PC-3 (cell line): ENCODE measurements at places on chromosomes 12 and 14. TPM values are rescaled to one million over a fixed set of nuclear protein-coding genes. Genes with fewer than 3 reads are reported as not detected.

The CDKL1 gene
- total RNA-seq, result 7.1 and 14.4 TPM in 2 replicates

The MMAB gene
- 83.0 and 83.5 TPM in 2 replicates for total RNA-seq

The PTGR2 gene
- 6.2 and 7.9 TPM in 2 replicates for total RNA-seq

The CLEC4C gene
- total RNA-seq, result not detected in 2 replicates

DNA sequence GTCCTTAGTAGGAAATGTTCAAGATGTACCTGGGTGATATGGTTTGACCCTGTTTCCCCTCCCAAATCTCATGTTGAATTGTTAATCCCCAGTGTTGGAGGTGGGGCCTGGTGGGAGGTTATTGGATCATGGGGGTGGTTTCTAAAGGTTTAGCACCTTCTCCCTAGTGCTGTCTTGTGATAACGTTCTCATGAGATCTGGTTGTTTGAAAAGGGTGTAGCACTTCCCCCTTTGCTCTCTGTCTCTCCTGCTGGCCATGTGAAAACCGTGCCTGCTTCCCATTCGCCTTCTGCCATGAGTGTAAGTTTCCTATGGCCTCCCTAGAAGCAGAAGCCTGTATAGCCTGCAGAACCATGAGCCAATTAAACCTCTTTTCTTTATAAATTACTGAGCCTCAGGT, 353.0 kb upstream of the SFSWAP start:
- H3K27ac ChIP-seq, result no peak overlapping the region
- no peaks in the 10 kb centered on the region for H3K4me1 ChIP-seq
- H3K27me3 ChIP-seq, result peaks cover 86% of the 10 kb centered on the region
- H3K4me3 ChIP-seq, result no peak overlapping the region

GRCh38 chr14:72737560-72737943, 156.3 kb downstream of the DPF3 start:
- no peaks in the 10 kb centered on the region for H3K4me1 ChIP-seq
- no peak overlapping the region for H3K4me3 ChIP-seq
- no peak overlapping the region for H3K27ac ChIP-seq
- H3K27me3 ChIP-seq, result no peaks in the 10 kb centered on the region

DNA sequence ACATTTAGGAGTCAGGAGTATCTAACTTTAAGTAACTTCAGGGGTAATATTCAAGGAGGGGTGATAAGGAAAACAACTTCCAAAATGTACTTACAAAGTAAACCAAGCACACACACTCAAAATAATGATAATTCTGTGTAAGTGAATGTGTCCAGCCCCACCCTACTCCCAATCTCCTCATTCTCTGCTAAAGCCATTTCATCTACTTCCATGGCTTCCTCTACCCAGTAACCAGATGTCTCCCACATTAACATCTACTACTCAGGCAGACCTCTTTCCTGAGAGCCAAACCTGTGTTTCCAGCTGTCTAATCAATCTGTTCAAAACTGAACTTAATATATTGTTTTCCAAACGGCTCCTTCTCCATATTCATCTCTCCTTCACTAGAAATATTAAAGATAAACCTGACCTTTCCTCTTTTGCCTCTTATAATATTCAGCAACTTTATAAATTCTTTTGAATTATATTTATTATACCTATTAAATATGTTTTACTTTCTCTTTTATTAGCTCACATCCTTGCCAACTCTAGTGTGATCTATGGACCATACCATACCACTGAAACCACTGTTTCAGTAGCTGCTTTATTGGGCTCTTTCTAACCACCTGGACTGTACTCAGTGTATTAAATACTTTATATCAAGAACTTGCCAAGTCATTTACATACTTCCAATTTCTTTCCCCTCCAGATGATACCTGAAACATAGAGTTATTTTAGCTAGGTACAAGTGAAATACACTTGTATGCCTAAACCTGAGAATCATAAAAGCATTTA, 170.7 kb downstream of the PPFIA2 start:
- no peaks in the 10 kb centered on the region for H3K4me1 ChIP-seq
- no peak for DNase-seq
- H3K27ac ChIP-seq, result no peak overlapping the region
- no peak overlapping the region for H3K4me3 ChIP-seq
- H3K27me3 ChIP-seq, result no peaks in the 10 kb centered on the region
- no peaks in the 10 kb centered on the region for H3K36me3 ChIP-seq

DNA sequence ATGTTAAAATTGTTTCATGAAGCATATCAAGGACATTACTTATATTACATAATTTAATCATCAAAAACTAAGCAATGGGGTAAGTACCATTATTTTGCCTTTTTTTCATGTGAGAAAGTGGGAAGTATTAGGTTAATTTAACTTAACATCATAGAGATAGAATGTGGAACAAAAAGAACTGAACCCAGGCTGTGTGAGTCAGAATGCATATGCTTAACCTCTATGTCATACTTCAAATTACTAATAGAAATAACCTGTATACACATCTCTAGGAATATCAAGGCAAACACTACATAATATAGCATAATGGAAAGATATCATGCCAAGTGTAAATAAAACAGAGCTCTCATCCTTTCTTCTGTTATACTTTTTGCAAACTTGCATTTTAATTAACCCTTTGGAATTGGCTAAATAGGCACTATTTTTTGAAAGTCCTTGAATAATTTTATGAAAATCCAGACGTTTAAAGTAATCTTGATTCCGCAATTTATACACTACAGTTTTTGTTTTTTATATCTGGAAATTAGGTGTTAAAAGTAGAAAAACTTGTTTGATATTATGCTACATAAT, 777.7 kb downstream of the SLC6A15 start:
- H3K36me3 ChIP-seq, result no peaks in the 10 kb centered on the region
- H3K4me1 ChIP-seq, result peaks cover 57% of the 10 kb centered on the region
- no peak overlapping the region for H3K4me3 ChIP-seq
- H3K27ac ChIP-seq, result 0 out of 2 replicates have a peak overlapping the region, but pooled peaks have one; percentile 22
- DNase-seq, result peak; percentile 59
- no peaks in the 10 kb centered on the region for H3K27me3 ChIP-seq

GRCh38 chr12:19829100-19829853, 390.0 kb downstream of the AEBP2 start:
- H3K27me3 ChIP-seq, result no peaks in the 10 kb centered on the region
- H3K36me3 ChIP-seq, result no peaks in the 10 kb centered on the region
- DNase-seq, result no peak

DNA sequence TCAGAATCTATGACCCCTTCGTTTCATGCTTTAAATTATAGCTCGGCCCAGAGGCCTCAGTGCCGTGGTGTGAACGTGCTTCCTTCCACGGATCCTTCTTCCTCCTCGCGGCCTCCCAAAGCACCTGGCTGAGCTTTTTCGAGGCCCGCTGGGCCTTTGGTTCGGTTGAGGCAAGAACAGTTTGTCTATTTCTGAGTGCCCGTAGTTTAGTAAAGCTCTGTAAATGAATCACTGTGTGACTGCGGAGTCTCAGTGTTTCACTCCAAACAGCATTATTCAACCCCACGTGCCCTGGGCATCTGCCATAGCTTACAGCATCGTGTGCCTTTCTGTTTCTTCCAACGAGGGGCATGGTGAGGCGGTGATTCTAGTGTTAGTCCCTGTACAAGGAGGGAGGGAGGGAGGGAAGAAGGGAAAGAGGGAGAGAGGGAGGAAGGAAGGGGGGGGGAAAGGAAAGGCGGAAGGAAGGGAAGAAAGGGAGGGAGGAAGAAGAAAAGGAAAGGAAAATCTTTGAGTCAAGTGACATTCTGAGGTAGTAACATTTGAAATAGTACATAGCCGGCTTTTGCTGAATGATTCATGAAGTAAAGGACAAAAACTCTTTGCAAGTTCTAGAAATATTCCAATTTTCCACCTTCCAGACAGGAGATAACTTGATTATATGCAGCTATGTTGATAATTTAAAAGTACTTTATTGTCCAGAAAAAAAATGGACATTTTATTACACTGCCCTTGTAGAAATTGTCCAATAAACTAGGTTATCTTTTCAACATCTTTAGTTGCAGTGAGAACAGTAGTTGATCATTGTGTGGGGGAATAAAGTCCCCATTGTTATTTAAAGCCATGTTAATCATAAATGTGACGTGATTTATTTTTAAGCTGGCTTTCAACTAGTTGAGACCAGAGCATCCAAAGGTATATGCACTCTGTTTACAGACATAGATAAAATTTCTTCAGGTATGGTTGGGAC, 1.2 kb upstream of the TRIM9 start:
- H3K27ac ChIP-seq, result peak overlapping the region; percentile 45
- peaks cover 6% of the 10 kb centered on the region; the same call in 1 of the 2 replicates for H3K27me3 ChIP-seq
- no peaks in the 10 kb centered on the region for H3K36me3 ChIP-seq

- H3K27ac ChIP-seq, result no peak overlapping the region
- H3K4me1 ChIP-seq, result no peaks in the 10 kb centered on the region
- no peaks in the 10 kb centered on the region for H3K36me3 ChIP-seq
- no peaks in the 10 kb centered on the region for H3K27me3 ChIP-seq
- DNase-seq, result no peak
- H3K4me3 ChIP-seq, result no peak overlapping the region
Observed at GRCh38 chr12:27140478-27140969, 58.1 kb upstream of the C12orf71 start.

- no peaks in the 10 kb centered on the region for H3K27me3 ChIP-seq
- H3K4me1 ChIP-seq, result peaks cover 39% of the 10 kb centered on the region
- no peak overlapping the region for H3K27ac ChIP-seq
- peak overlapping the region; percentile 94 for H3K4me3 ChIP-seq
Observed at GRCh38 chr12:104456950-104457745, 400 bp downstream of the CHST11 start.

- H3K27me3 ChIP-seq, result peaks cover 42% of the 10 kb centered on the region
- no peak overlapping the region for H3K27ac ChIP-seq
- no peaks in the 10 kb centered on the region for H3K4me1 ChIP-seq
- no peak overlapping the region for H3K4me3 ChIP-seq
- no peak for DNase-seq
- no peaks in the 10 kb centered on the region for H3K36me3 ChIP-seq
Observed at GRCh38 chr12:119069147-119069642, 87.9 kb downstream of the SRRM4 start.

GRCh38 chr12:114395233-114395632, 10.7 kb downstream of the TBX5 start:
- no peak for DNase-seq
- no peak overlapping the region for H3K27ac ChIP-seq
- H3K36me3 ChIP-seq, result no peaks in the 10 kb centered on the region
- H3K27me3 ChIP-seq, result peaks cover 99% of the 10 kb centered on the region
- no peak overlapping the region for H3K4me3 ChIP-seq

- no peak overlapping the region for H3K4me3 ChIP-seq
- H3K4me1 ChIP-seq, result no peaks in the 10 kb centered on the region
- H3K27me3 ChIP-seq, result no peaks in the 10 kb centered on the region
- H3K36me3 ChIP-seq, result no peaks in the 10 kb centered on the region
Observed at GRCh38 chr14:83416476-83416875, 1882.8 kb upstream of the SEL1L start.

GRCh38 chr14:40656311-40656710, 950.4 kb upstream of the LRFN5 start:
- no peaks in the 10 kb centered on the region for H3K27me3 ChIP-seq
- no peak for DNase-seq
- H3K4me3 ChIP-seq, result no peak overlapping the region
- H3K36me3 ChIP-seq, result no peaks in the 10 kb centered on the region
- H3K4me1 ChIP-seq, result no peaks in the 10 kb centered on the region

- no peak overlapping the region for H3K4me3 ChIP-seq
- no peak overlapping the region for H3K27ac ChIP-seq
- no peaks in the 10 kb centered on the region for H3K36me3 ChIP-seq
- no peaks in the 10 kb centered on the region for H3K27me3 ChIP-seq
- H3K4me1 ChIP-seq, result no peaks in the 10 kb centered on the region
- DNase-seq, result no peak
Observed at GRCh38 chr12:16282081-16282480, 4.6 kb upstream of the SLC15A5 start.

GRCh38 chr14:61561104-61561503, 134.2 kb upstream of the HIF1A start:
- H3K27me3 ChIP-seq, result no peaks in the 10 kb centered on the region
- peak; percentile 93 for DNase-seq
- no peaks in the 10 kb centered on the region for H3K36me3 ChIP-seq
- H3K4me3 ChIP-seq, result peak overlapping the region; percentile 19; the same call in 1 of the 2 replicates

DNA sequence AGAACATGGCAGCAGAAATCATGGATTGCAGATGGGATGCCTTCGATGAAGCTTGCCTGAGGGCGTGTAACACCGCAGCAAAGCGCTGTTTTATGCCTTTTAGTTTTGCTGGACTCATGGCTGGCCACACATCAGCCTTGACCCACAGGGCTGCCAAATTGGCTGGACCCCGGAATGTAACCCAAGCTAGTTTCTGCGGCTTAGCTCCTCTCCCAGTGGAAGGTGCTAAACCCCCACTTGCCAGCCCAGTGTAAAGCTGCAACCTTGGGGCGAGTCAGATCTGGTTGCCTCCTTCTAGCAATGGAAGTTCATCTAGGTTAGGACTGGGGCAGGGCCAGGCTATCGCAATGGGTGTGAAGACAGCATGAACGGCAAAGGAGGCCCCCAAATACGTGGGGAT, 38.3 kb downstream of the MEG3 start:
- H3K36me3 ChIP-seq, result no peaks in the 10 kb centered on the region
- no peak for DNase-seq
- H3K27me3 ChIP-seq, result peaks cover 3% of the 10 kb centered on the region; the same call in 1 of the 2 replicates
- no peak overlapping the region for H3K4me3 ChIP-seq

GRCh38 chr12:111268738-111269572, 99.9 kb downstream of the PHETA1 start:
- no peaks in the 10 kb centered on the region for H3K4me1 ChIP-seq
- H3K27ac ChIP-seq, result no peak overlapping the region
- DNase-seq, result peak; percentile 23

GRCh38 chr14:36426836-36427235, 93.2 kb downstream of the NKX2-1 start:
- H3K4me1 ChIP-seq, result no peaks in the 10 kb centered on the region
- H3K36me3 ChIP-seq, result no peaks in the 10 kb centered on the region
- H3K27me3 ChIP-seq, result peaks cover 50% of the 10 kb centered on the region
- no peak overlapping the region for H3K4me3 ChIP-seq
- H3K27ac ChIP-seq, result no peak overlapping the region

DNA sequence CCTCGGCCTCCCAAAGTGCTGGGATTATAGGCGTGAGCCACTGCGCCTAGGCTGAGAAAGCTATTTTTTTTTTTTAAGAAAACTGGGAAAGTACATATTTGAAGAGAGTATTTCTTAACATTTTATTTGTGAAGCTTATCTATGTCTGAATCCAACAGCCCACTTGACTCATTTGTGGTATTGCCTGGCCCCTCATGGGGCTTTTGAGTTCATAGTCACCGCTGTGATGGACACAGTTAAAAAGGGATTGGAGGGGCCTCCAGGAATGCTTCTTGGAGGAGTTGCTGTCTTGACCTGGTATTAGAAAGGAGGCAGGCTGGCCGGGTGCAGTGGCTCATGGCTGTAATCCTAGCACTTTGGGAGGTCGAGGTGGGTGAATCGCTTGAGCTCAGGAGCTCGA, 26.5 kb downstream of the BCL7A start:
- no peaks in the 10 kb centered on the region for H3K27me3 ChIP-seq
- H3K36me3 ChIP-seq, result peaks cover 13% of the 10 kb centered on the region; the same call in 1 of the 2 replicates
- H3K4me1 ChIP-seq, result no peaks in the 10 kb centered on the region
- no peak overlapping the region for H3K27ac ChIP-seq
